ENCODE measurements at places on chromosomes 3 and 15.

GRCh38 chr3:40382617-40382979 lies 4.4 kb upstream of the ENTPD3 start:
- no peak for DNase-seq

GRCh38 chr15:99416191-99417188 lies 149.3 kb upstream of the MEF2A start:
- peak; percentile 33 for DNase-seq

GRCh38 chr3:129224984-129225393 lies 24.4 kb upstream of the COPG1 start:
- DNase-seq, result no peak

- no peak for DNase-seq
Observed at GRCh38 chr15:25422021-25422420, 16.8 kb downstream of the UBE3A start.
